Stimulated activated CD4-positive, alpha-beta T cell treated with anti-CD3 and anti-CD28 coated beads, Interleukin-1b, Interleukin-23, amount 100 ng/mL, for 1 hour (primary cell): ENCODE measurements at places on chromosomes 4 and X.

DNA sequence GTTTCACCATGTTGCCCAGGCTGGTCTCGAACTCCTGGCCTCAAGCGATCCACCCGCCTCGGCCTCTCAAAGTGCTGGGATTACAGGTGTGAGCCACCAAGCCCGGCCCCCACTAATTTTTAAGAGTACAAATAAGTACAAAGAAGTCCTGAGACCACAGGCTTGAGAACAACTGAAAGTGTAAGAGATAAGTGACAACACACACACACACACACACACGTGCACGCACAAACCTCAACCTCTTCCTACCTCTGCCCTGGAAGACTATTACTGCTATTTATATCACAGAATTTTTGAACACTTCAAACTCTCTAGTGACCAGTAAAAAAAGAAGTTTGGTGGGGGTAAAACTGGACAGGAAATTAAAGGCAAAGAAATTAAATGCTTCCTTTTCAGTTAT is 7.5 kb downstream of the KLHL15 start:
- DNase-seq = no peak

GRCh38 chr4:163191999-163192398 is 25.3 kb upstream of the NAF1 start:
- DNase-seq = no peak

DNA sequence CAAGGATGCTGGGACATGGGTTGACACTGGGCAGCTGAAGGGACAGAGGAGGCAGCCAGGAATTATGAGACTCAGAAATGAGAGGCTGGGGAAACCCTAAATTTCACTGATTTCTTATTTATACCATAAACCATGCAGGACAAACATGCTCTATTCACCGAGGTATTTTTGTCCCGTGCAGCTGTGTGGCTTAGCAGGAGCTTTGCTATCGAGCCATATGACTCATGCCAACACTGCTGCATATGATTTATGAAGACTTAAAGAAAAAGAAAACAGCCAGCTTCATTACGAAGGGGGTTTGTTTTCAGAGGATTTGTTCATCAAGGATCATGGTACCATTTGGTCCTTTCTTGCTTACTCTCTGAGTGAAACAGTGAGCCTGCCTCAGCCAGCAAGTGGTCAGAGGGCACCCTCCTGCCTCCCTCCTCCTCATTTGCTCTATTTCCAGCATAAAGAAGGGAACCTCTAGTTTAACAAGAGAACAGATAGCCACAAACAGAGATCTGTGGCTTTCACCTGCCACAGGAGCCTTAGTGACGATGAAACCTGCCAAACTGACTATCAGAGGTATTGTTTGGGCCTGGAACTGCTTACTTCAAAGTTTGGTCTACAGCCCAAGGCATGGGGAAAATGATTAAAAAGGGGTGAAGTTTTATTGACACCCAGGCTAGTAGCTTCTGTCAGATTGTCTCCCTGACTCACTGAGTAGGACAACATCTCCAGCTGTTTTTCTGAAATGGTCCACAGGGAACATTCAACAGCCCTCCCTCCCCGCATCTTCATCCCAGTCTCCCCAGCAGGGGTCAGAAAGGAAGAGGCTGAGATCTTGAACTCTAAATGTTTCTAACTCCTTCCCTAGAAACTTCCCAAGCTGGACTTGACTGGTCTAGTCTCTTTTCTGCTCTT is 80.1 kb upstream of the MAML3 start:
- DNase-seq = no peak

- DNase-seq = no peak
Measured at GRCh38 chr4:17912011-17912410, 101.2 kb downstream of the NCAPG start.

GRCh38 chrX:84187533-84188319 is at the start of gene RPS6KA6:
RPS6KA6 (minus strand) TSS chrX:84188199; CDS start chrX:84187899, 300 bp downstream.
- DNase-seq = no peak

DNA sequence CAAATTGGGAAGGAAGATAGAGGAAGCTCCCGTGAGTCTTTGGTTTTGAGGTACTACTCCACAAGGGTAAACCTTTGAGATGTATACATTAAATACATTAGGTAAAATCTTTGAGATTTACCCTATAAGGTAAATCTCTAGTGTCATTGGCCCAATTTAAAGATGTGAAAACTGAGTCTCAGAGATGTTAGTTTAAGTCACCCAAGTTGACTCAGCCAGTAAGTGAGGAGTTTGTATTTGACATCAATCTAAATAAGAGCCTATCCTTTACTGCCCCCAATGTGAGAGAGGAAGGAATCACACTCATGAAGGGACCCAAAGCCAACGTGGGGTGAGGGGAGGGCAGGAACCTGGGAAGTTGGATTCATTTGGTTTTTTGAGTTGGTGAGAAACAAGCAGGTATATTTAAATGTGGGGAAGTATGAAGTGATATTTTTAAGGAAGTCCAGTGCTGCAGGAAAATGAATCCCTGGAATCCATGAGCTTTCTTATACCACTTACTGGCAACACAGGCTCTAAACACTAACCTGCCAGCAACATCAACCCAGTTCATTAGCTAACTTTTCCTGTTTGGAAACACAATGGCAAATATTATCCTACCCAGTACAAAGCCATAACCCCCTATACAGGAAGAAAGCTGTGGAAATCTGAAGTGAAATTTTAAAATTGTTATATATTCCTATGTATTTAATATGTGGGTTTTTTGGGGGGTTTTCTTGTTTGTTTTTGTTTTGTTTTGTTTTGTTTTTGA is 55.3 kb downstream of the PALLD start:
- no peak for DNase-seq

DNA sequence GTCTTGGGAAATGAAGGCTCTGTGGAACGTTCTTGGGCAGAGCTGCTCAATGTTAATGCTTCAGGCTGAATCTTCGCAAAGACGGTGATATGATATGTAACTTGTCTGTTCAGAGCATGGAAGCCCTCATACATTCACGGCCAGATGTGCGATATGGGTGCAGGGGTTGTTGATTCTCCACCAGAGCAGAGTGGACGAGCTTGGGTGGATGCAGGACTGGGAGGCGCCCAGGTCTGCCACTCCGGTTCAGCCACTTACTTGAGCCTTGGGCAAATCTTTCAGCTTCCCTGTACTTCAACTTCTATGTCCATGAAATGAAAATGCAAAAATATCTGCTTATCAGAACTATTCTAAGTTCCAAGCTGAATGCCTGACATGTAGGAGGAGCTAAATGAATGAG is 47.4 kb upstream of the MND1 start:
- no peak for DNase-seq

GRCh38 chr4:169952236-169953002 is 73.8 kb downstream of the MFAP3L start:
- no peak for DNase-seq

DNA sequence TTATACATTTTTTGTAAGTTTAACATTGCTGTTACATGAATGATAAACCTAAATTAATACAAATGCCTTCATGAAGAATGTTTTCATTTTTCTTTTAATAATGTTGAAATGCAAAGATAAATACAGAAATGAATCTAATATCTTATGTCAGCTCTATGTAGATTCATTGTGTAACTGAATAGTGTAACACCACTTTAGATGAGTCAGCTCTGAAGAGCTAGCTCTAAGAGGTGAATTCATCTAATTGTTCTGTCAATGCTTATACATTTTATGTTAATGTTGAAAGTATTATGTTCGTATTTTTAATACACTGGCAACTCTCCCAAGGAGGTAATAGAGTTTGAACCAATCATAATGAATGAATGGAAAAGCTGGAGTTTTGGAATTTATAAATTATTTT is 146.9 kb upstream of the FMR1 start:
- DNase-seq = no peak

DNA sequence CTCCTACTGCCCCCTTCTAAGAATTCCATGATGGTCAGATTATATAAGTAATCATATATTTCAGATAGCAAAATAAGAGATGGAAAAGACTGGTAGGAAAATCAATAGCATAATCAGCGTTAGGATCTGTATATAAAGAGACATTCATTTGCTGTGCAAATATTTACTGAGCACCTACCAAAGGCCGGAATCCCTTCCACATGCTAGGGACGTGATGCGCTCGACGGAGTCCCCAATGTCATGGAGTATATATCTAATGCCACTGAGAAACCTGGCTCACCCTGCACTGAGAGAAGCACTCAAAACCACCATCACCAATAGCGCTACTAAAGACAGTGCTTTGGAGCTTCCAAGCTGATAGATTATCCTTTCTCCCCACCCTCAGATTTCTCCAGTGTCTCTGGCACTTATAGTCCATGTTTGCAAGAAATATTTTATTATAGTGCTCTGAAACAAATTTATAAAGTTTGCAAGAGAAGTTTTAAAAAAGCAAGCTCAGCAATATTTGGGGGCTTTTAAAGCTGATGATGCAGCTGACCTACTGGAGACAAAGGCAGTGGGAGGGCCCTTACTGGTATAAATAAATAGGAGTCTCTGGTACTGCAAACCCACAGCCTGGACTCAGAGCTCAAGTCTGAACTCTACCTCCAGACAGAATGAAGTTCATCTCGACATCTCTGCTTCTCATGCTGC is at the start of gene CXCL13:
TSS of gene CXCL13 (plus strand) at position 611 of the 693 bp plus-strand sequence. CDS start at position 657, 46 bp downstream.
- DNase-seq = no peak

DNA sequence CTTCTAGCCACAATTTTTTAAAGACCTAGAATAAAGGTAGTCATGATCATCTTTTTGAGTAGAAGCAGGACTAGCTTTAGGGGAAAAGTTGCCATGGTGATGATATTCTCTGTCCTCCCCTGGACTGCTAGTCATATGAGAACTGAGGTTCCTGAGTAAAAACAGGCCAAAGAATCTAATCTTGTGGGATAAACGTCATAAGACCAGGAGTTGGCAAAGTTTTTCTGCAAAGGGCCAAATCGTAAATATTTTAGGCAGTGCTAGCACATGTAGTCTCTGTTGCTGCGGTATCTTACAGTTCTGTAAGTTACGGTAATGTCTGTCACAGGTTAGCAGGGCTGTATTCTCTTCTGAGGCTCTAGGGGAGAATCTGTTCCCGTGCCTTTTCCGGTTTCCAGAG is 3.4 kb downstream of the PRPS2 start:
- DNase-seq = no peak

- DNase-seq = no peak
Measured at GRCh38 chr4:144646523-144647094, 653 bp downstream of the HHIP start.

GRCh38 chr4:162797108-162797507 is 369.6 kb downstream of the NAF1 start:
- no peak for DNase-seq

- DNase-seq = no peak
Measured at GRCh38 chrX:109709129-109709631, 23.9 kb downstream of the ACSL4 start.

DNA sequence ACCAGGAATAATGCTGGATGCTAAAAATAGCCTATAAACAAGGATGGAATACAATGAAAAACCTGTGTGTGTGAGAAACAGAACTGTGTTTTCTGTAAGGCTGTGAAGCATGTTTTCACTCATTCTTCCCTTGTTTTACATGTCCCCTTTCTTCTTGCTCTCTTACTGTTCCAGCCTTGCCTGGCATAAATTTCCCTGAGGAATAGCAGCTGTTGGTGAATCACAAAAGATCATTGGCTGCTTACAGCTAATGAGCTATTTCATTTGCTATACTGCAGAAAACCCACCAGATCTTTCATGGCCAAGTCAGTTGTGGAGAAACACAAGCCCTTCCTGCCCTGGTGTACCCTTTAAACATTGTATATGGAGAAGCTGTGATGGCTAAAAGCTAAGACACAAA is 91.1 kb downstream of the LDB2 start:
- no peak for DNase-seq
